H9 (cell line): ENCODE measurements at places on chromosomes 4 and X. TPM values are rescaled to one million over a fixed set of nuclear protein-coding genes. Genes with fewer than 3 reads are reported as not detected.
A peak's percentile ranks its signal among the peaks of the same experiment; 100 is the strongest.

- no peak for DNase-seq
Observed at GRCh38 chr4:17218786-17219185, 293.1 kb downstream of the QDPR start.

GRCh38 chr4:2286904-2287593, 25.1 kb upstream of the MXD4 start:
- peak; percentile 27 for DNase-seq

DNA sequence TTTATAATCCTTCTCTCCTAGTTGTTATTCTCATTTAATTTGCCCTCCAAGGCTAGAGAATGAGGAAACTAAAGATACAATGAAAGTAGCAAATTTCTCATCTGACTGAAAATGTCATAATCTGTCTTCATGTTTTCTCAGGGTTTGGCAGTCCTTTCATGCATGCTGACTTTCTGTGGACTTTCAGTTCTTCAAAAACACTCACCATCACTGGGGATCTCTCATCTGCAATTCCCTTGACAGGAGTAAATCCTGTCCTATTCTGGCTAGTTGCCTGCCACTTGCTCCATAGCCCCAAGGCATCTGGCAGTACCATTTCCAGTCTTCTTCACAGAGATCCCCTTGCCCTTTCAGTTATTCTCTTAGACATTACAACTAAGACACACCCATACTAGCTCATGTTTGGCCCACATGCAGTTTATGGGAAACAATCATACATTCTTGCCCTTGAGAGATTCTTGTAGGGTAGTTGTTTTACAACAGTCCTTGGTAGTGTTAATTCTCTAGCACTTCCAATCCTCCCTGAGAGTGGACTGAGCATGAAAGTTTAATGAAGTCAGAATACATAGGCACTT, 449.7 kb upstream of the KLHL4 start:
- no peak for DNase-seq

GRCh38 chr4:114684462-114684861, 85.9 kb downstream of the UGT8 start:
- DNase-seq: no peak

DNA sequence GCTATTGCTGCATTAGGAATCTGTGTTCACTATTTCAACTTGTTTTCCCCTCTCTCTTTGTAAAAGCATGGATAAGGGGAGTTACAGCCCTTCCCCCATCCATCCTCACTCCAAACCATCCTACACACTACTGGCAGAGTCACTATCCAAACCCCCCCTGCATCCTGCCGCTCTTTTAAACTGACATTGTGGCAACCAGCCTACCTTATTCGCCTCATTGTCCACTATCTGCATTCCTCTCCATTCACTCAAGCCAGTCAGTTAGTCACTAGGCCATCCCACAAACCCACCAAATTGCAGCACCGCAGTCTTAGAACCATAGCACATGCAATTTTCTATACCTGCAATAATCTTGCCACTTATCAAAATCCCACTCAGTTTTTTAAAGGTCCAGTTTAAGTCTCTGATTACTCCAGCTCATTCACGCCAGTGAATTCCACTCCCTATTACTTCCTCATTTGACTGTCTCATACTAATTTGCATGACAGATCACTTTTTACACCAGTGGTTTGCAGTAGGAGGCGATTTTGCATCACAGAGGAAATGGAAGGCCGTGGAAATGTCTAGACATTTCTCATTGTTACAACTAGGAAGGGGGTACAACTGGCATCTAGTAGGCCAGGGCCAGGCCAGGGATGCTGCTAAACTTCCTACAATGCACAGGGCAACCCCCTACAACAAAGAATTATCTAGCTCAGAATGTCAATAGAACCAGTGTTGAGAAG, 181.8 kb downstream of the HS6ST2 start:
- no peak for DNase-seq

GRCh38 chr4:93103042-93103441, 725.5 kb upstream of the ATOH1 start:
- DNase-seq: peak; percentile 47

DNA sequence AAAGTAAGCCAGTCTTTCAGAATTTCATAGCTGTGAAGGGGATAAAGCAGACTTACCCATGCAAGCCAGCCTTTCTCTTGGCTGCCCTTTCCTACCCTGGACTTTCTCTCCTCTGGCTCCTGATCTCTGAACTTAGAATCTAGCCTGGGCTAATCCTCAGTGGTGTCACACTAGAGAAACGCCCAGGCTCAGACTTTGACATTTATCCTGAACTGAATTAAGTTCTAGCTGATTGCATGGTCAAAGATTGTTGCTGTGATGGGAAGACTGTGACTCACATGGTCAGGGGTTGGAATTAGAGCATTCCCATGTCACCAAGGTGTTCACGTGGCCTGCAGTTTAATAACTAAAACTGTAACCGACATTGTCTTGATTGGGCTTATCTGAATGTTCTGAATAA, 469.5 kb upstream of the FAT1 start:
- DNase-seq: no peak

DNA sequence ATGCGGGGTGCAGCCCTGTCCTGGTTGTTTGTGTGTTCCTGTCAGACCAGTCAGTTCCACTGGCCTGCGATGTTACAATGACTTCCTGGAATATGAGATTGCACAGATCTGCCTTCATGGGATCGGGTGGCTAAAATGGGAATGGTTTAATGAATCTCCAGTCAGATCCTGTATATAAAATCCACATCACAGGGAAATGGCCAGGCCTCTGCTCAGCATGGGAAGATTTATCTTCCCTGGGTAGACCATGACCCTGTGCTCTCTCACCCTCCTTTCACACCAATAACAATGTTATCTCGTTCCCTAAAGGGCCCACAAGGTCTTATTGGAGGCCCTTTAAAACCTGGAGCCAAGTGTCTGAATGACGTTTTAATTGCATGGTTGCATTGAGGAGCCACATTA, 307.4 kb downstream of the RAB28 start:
- DNase-seq: no peak

GRCh38 chr4:55485821-55486220, 60.9 kb downstream of the CLOCK start:
- no peak for DNase-seq

DNA sequence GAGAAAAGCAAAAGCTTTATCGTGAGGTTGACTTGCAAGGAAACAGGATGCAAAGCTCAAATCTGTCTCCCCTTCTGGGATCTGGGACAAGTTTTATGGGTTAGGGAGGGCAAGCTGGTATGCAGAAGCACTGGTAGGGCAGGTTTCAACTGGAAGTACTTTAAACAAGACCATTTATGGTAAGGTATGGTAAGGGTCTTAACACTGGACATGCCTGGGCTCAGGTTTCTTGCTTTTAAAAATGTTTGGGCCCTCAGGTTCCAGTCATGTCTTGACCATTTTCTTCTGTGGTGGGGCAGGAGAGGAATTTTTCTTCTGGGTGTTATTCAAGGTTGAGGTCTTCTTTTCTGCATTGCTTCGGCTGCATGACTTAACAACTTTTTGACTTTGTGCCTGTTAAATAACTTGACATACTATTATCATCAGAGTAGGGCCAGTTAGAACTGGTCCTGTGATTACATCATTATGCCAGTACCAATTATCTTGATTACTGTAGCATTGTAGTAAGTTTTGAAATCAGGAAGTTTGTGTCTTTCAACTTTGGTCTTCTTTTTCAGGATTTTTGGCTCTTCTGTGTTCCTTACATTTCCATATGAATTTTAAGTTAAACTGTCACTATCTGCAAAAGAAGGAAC, 33.7 kb downstream of the CD38 start:
- DNase-seq: no peak

DNA sequence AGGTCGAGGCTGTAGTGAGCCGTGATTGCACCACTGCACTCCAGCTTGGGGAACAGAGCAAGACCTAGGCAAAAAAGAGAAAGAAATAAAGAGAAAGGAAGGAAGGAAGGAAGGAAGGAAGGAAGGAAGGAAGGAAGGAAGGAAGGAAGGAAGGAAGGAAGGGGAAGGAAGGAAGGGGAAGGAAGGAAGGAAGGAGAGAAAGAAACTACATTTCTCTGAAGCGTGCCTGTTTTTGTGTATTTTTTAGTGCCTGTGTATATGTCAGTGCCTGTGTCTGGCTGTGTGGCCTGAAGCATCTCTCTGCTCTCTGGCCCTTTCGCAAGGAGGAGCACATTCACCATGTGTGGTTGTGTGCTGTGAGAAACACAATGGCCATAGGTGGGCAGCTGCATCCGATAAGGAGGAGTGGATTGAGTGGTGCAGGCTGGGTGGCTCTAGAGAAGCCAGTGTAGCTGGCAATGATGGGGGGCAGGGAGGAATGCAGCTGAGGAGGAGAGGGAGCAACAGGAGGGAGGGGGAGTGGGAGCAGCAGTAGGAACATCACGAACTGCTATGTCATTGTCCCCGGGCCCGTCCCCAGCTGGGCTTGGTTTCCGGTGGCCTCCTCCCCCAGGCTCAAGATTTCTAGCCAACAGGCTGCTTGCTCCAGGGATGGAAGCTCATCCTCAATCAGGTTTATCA, 11.4 kb downstream of the SYN1 start:
- DNase-seq: peak; percentile 70

GRCh38 chr4:10893395-10893794, 208.8 kb upstream of the CLNK start:
- peak; percentile 32 for DNase-seq

- no peak for DNase-seq
Observed at GRCh38 chr4:1336088-1336491, 10.9 kb upstream of the UVSSA start.

- DNase-seq: no peak
Observed at GRCh38 chr4:4299006-4299405, 9.0 kb downstream of the ZBTB49 start.

GRCh38 chrX:40144576-40144975, 46.8 kb upstream of the BCOR start:
- DNase-seq: peak; percentile 63

GRCh38 chr4:27986476-27986875, 1125.8 kb downstream of the STIM2 start:
- no peak for DNase-seq

DNA sequence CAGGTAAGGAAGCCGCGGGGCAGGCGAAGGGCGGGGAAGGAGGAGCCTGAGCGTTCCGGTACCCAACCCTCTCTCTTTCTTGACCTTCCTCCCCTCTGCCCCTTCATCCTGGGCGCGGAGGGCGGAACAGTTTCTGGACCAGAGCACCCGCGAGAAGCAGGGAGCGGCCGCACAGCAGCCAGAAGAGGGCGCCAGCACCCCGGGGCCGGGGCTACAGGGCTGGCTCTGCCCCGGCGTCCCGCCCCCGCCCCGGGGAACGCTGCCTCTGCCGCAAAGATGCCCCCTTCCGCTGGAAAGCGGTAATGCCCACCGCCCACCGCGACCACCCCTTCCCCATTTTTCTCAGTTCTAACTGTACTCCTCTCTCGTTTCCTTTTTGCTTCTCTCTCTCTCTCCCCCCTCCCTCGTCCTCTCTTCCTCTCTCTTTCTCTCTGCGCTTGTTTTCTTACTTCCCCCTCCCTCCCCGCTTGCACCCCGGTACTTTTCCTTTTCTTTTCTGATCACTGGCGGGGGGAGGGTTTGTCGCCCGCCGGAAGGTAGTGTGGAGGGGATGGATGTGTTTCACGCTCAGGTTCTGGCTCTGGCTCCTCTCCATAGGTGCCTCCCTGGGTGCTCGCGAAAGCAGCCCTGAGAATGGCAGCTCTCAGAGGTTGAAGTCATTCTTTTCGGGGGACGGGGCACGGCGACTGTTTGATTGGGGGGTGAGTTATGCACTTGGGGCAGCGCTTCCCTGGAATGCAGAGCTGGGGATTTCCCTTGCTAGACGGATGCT, 13.1 kb upstream of the PRDM8 start:
- peak; percentile 94 for DNase-seq

DNA sequence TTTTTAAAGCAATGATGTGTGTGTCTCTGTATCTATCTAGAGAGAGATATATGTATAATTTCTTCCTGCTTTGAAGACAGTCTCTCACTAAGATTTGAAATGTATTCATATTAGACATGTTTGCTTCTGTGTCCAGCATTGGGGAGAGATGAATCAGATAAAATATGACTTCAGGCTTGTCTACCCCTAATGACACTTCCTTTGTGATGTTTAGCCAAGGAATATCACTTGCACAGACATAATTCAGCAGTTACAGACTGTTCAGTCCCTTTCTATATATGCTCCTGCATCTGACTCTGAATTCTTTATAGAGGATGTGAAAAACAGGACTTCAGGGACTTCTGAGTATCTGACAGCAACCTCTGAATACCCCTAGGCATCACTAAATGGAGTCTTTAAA, 158.4 kb downstream of the DCLK2 start:
- DNase-seq: no peak

GRCh38 chr4:173538909-173539445, 8.9 kb upstream of the HAND2 start:
- DNase-seq: no peak

- DNase-seq: no peak
Observed at GRCh38 chr4:146522869-146523205, 1.1 kb upstream of the SLC10A7 start.

- no peak for DNase-seq
Observed at GRCh38 chr4:120858776-120859175, 63.8 kb downstream of the PRDM5 start.

DNA sequence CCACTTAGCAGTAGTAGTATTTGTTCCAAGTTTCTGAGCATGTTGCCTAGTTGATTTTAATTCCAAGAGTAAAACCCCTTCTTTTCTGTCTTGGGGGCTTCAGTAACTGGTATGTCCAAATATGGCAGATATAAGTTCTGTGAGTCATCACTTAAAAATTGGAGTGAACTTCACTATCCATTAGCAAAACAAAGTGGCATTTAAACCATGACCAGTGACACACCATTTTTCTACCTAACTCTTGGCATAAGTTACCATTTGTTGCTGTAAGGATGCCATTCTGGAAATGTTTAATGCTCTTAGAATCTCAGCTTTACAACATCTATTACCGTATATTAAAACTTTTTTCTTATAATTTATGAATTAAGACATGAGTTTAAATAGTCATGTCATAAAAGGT, 102.0 kb downstream of the CBR4 start:
- no peak for DNase-seq

- DNase-seq: no peak
Observed at GRCh38 chrX:14266705-14267104, 237.0 kb upstream of the GEMIN8 start.

GRCh38 chrX:110415440-110416170, 57.0 kb downstream of the RTL9 start:
- DNase-seq: no peak

- no peak for DNase-seq
Observed at GRCh38 chr4:179372242-179372641, 1930.0 kb upstream of the AGA start.

GRCh38 chr4:169080981-169081380, 70.9 kb upstream of the CBR4 start:
- no peak for DNase-seq

GRCh38 chrX:78886550-78886949, 58.6 kb upstream of the P2RY10 start:
- no peak for DNase-seq

- DNase-seq: no peak
Observed at GRCh38 chrX:71994601-71995000, 84.0 kb downstream of the NHSL2 start.

Gene SATL1
- total RNA-seq: 0.18 and 0.31 TPM in 2 replicates

Gene PPEF1
- 0.15 and 0.52 TPM in 2 replicates for total RNA-seq

Gene GPC4
- 416 and 418 TPM in 2 replicates for total RNA-seq

Gene UGT2B10
- total RNA-seq: not detected in 2 replicates

Gene SAGE1
- not detected in 2 replicates for total RNA-seq

Gene SLIT2
- total RNA-seq: 1.3 and 1.5 TPM in 2 replicates

Gene ZAR1
- 0.61 and 0.88 TPM in 2 replicates for total RNA-seq

Gene CHRDL1
- total RNA-seq: 11.6 and 11.8 TPM in 2 replicates

Gene CLCN5
- total RNA-seq: 5.9 and 7.5 TPM in 2 replicates

Gene ARX
- 0.24 and 0.42 TPM in 2 replicates for total RNA-seq
